ENCODE measurements at places on chromosomes 1 and 21.

GRCh38 chr1:168697356-168698126 lies 31.5 kb downstream of the DPT start:
- DNase-seq: no peak

DNA sequence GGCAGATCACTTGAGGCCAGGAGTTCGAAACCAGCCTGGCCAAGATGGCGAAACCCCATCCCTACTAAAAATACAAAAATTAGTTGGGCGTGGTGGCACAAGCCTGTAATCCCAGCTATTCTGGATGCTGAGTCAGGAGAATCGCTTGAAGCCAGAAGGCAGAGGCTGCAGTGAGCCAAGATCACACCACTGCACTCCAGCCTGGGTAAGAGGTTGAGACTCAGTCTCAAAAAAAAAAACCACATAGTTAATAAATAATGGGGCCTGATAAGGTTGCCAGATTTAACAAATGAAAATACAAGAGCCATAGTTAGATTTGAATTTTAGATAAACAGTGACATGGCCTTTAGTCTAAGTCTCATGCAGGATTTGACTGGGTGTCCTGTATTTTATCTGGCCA lies 175.7 kb downstream of the ZZZ3 start:
- no peak for DNase-seq

- DNase-seq: no peak
These were observed 113.9 kb downstream of the CLIC6 start for GRCh38 chr21:34782506-34783360.

GRCh38 chr1:161506336-161507223 lies 1.3 kb downstream of the FCGR2A start:
- no peak for DNase-seq

GRCh38 chr1:55309786-55310504 lies 94.8 kb upstream of the USP24 start:
- no peak for DNase-seq

DNA sequence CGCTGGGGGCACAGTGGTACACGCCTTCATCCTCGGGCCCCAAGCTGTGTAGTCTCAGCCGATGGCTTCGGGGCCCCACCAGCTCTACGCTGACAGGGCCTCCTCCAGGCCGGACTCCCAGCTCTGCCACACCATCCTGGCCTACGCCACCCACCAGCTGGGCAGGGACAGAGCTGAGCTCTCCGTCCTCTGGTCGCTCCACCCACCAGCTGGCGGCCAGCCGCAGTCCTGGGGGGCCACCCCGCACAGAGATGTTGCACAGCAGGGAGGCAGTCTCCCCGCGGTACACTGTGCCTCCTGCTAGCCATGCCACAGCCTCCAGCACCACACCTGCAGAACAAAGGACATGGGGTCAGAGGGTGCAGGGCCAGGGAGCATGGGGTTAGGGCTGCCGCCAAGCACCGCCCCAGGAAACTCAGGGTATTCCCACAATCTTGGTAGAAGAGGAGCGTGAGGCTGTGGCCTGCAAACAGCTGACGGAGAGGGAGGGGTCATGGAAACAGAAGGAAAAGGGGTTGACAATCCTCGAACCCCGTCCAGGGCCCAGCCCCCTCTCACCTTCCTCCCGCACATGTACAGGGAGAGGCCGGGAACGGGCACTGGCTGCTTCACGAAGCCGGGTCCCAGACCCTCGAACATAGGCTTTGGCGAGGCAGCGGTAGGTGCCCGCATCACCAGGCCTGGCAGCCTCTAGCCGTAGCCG lies 5.9 kb downstream of the IGSF8 start:
- no peak for DNase-seq

DNA sequence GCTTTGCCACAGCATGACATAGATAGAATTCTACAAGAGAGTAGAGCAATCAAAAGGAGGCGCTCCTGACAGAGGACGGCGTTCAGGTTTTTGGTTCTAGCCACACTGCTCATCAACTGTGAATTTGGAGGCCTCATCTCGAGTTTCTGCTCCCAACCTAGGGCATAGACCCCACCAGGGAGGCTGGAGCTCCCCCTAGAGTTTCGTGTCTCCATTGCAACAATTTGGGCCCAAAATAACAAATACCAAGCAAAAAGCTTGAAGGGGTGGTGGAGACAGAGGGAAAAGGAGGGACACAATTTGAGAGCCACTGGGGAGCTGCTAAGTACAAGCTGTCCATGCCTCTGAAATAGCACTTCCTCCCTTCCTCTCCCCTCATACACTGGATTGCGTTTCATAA lies 297.0 kb downstream of the GPATCH2 start:
- DNase-seq: no peak

DNA sequence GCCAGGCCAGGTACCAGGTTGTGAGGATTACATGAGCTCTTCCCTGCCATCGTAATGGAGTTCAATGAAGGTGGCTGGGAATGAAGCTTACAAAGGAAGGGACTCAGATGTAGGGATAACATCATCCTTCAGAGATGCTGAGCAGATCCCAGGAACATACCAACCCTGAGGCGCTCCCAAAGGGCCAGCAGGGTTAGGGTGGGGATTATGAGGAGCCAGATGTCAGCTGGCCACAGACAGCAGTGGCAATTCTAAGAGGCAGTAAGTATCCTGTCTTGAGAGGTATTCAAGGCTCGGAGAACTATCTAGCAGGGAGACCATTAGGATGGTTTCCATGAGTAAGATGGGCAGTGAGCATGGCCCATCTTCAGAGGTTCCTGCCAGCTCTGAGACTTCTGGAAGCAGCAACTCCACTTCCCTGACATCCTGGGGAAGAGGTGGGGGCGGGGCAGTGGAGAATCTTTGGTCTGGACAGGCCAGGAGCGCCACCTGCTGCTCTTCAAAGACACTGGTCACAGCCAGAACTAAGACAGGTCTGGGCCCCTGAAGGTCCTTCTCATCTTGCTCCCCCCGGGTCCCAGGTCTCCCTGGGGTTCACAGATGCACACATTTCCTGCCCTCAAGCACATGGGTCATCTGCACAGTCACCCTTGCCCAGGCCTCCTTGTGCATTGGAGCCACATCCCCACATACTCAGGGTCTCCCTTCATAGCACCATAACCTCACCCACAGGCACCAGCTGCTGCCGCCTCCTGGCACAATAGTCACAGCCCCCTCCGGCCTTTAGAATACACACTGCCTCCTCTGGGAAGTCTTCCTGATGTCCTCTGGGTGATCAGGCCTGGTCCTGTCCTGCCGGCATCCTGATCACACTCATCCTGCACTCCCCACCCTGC lies 2.7 kb upstream of the SDC3 start:
- peak; percentile 39 for DNase-seq

DNA sequence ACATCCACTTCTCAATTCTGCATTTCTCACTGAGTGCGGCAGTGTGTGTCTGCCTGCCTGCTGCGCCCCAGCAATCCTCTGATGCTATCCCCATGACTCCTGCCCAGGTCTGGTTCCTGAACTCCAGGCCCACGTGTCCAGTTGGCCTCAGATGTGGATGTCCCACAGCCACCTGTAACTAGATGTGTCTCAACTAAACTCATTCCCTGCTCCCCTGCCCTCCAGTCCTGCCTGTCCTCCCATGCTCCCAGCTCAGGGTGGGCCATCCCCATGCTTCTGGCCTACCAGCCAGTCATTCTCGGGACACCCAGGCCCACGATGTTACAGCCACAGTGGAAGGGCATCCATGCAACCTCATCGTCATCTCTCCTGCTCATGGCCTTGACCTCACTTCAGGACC lies 76.8 kb downstream of the STUM start:
- DNase-seq: no peak

DNA sequence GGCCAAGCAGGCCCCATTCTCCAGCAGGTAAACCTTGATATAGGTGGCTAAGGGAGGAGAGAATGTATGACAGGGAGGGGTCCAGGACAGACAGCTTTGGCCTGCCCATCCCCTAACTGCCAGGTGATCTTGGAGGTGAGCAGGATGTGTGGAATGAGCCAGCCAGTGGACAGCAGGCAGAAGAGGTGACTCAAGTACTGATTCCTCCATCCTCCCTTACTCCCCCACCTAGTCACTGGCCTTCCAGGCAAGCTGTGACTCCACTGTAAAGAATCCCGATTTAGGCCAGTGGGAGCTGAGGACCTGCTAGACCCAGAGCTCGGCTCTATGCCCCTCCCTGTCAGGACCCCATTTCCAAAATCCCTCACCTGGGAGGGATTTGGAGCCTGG lies 36.6 kb downstream of the RIMS3 start:
- no peak for DNase-seq

GRCh38 chr1:240495601-240496000 lies 116.4 kb downstream of the GREM2 start:
- DNase-seq: no peak

DNA sequence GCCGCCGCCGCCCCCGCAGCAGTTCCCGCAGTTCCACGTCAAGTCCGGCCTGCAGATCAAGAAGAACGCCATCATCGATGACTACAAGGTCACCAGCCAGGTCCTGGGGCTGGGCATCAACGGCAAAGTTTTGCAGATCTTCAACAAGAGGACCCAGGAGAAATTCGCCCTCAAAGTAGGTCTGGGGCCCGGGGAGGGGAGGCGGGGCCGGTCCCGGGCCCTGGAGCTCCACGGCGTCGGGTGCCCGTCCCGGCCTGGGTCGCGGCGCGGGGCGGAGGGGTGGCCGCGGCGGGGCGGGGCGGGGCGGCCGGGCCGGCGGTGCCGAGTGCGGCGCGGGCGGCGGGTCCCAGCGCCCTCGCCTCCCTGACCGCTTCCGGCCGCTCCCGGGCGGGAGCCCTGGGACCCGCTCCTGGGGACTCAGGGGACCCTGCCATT lies 646 bp downstream of the MAPKAPK2 start:
- DNase-seq: no peak

DNA sequence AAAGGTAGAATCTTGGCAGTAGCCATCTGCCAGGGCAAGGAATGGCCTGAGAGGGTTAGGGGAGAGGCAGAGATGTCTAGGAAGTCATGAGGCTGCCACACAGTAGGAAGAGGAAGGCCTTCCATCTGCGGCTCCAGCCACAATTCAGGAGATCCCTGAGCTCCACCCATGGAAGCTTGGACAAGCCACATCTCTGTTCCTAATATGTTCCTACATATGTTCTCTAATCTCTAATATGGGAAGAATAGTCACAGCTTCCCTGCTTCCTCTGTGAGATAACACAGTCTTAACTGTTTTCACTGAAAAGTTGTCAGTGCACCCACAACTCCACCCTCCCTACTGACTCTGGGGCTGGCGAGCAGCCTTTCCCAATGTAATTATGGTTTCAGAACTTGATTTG lies 109.5 kb downstream of the CDC7 start:
- no peak for DNase-seq

DNA sequence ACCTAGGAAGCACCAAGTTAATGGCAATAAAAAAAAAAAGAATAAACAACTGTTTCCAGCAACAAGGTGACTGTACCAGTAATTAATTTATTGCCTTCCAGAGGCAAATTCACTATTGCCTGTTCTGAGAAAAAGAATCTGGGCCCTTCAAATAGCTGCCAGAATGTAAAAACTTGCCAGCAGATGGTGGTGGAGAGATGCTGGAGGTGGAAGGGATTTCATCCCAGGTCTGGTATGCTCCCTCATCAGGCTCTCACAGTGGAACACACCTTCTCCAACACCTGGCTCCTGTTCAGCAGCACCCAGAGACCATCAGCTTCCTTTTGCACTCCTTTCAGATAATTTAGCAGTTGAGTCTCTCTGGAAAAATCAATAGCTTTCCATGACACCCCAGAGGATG lies 792.9 kb upstream of the ADAMTS5 start:
- DNase-seq: no peak

GRCh38 chr1:155070721-155071569 lies 7.4 kb downstream of the EFNA4 start:
- no peak for DNase-seq

DNA sequence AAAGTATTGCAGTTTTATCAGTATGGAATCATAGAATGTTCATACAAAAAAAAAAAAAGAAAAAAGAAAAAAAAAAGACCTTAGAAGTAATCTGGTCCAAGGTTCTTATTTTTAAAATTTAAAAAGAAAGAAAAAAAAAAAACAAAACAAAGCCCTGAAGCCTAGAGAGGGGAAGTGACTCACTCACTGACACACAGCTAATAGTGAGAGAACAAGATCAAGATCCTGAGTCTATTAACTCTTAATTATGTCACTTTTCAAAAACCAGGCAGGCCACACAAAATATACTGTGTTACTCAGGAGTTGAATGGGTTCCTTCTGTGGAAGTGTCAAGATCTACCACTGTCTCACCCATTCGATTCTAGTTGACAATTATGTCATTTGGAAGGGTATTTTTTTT lies 433.9 kb upstream of the DAB1 start:
- DNase-seq: no peak

- DNase-seq: no peak
These were observed 1.2 kb downstream of the LORICRIN start for GRCh38 chr1:153260585-153261280.

GRCh38 chr1:235246022-235246948 lies 81.7 kb downstream of the ARID4B start:
- no peak for DNase-seq

DNA sequence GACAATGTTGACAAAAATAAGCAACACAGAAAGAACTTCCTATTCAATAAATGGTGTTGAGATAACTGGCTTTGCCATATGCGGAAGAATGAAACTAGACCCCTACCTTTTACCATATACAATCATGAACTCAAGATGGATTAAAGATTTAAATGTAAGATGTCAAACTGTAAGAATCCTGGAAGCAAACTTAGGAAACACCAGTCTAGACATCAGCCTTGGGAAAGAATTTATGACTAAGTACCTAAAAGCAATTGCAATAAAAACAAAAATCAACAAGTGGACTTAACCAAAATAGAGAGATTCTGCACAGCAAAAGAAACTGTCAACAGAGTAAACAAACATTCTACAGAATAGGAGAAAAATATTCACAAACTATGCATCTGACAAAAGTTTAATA lies 16.1 kb upstream of the CLDN8 start:
- DNase-seq: no peak

- no peak for DNase-seq
These were observed 16.7 kb downstream of the CASP9 start for GRCh38 chr1:15507278-15507677.

- no peak for DNase-seq
These were observed 15.0 kb upstream of the ZMYM6 start for GRCh38 chr1:35046730-35047129.

DNA sequence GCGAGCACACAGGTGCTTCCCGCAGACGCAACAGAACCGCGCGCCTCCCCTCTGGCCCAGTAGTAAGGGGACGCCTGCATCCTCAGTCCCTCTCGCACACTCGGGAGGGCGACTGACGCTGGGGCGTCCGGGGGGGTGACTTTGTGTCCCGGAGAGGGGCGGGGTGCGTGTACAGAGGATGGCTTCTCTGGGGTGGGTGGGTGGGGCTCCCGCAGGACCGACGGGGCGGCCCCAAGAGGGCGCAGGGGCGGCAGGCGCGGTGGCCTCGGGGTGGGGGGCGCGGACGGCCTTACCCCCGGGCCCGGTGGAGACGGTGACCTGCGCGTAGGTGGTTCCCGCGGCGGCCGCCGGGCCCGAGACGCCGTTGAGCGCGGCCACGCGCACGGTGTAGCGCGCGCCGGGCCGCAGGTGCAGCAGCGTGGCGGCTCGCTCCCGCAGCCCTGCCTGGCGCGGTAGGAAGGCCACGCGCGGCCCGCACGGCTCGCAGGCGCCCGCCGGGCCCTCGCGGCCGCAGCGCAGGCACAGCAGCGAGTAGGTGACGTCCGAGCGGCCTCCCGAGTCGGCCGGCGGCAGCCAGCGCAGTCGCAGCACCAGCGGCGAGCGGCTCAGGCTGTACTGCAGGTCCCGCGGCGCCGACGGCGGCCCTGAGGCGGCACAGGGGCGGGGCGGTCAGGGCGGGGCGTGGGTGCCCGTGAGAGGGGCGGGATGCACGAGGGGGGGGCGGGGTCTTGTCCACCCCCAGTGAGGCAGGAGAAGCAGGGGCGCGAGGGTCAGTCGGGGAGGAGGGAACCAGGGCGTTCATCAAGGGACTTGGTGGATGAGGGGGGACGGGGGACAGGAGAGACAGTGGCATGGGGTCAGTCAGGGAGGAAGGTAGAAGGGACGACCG lies 12.1 kb downstream of the EPHA10 start:
- no peak for DNase-seq

Measured in DMS 273 treated with DMSO at 0.1 percent for 48 hours (cell line).